ENCODE measurements at places on chromosomes 2 and 18. TPM values are rescaled to one million over a fixed set of nuclear protein-coding genes. Genes with fewer than 3 reads are reported as not detected.

GRCh38 chr2:75003276-75003675, 44.8 kb downstream of the POLE4 start:
- no peak for DNase-seq

DNA sequence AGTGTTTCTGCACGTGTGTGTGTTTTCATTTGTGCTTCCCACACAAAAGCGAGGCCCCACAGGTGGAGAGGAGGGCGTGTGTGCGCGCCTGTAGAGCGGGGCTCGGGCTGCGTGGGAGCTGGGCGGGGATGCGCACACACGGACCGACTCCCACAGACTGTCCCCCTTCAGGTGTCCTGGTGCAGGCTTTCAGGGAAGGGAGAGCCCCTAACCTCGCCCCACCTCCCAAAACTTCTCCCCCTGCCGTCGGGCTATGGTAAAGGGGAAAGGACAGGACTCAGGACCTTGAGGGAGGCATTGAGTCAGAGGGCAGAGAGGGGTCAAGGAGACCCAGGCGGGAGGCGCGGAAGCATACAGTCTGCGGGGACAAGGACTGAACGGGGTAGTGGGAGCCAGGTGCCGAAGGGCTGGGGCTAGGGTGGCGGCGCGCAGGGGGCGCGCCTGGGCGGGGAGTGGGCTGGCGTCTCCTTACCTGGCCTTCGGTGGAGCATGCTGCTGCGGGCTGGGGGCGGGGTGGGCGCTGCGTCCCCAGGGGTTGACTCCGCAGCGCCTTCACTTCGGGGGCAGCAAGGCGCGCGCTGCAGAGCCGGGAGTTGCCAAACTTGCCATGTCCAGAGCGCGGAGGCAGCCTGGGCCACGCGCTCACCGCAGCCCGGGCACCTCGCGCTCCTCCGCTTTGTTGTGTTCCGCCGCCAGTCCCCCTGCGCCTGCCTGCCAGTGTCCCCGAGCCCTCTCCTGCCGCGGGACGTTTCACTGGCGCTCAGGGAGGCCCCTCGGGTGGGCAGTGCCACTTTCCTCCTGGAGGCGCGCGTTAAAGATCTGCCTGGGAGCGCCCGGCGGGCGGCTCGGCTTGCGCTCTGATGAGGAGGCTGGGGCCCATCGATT, 302.0 kb downstream of the NCKAP5 start:
- DNase-seq = no peak

DNA sequence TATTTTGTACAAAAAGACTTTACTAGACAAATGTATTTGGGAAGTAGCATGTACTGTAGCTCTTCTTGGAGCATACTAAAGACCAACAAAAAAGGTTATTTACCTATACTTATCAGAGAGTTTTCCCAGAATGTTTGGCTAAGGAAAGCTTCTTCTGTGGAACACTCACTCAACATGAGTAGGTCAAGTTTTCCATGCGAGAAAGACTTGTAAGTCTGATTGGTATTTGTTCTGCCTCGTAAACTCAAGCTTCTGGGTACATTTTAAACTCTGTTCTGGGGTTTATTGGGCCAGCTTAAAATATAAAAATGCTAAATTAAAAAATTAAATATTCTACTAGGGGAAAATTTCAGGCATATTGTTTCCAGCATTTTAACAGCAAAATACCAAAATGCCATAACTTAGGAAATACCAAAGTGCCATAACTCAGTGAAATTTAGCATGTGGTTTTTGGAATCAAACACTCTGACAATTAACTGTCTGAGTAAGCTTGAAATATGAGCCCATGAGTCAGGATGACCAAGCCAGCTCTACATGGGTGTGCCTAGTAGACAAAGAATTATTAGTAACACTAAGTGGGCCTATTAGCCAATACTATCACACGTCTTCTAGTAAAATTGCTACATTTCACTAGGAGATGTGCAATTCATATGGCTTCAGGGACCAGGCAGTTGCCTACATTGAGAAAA, 47.3 kb upstream of the SERPINE2 start:
- DNase-seq = no peak

GRCh38 chr2:121828281-121828731, 72.9 kb downstream of the TSN start:
- DNase-seq = no peak

DNA sequence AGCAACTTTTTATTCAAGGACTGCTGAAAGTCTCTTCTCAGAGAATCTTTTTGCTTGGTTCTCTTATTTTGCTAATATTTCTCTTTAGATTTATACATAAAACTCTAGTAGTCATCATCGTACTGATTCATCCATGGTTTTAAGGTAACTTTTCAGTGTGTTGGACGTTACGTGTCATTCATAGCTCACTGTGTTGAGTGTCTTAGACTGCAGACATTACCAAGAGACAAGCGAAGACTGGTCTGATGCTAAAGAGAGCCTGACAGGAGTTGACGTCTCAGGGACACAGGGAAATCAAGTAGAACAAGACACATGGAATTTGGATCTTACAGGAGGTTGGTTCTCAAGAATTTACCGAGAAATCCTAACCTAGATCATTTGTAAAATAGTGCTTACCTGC, 25.5 kb downstream of the RBM44 start:
- no peak for DNase-seq

- no peak for DNase-seq
These were observed 947 bp downstream of the ZEB2 start for GRCh38 chr2:144518748-144519596.

ZNF513 gene
- polyA plus RNA-seq = 25.9 TPM

MOCOS gene
- 1.1 TPM for polyA plus RNA-seq

GRCh38 chr2:240891492-240892340, 4.2 kb downstream of the MAB21L4 start:
- no peak for DNase-seq

HOXD10 gene
- 147 TPM for polyA plus RNA-seq

TMEM163 gene
- polyA plus RNA-seq = 1.3 TPM

UBE2E3 gene
- polyA plus RNA-seq = 221 TPM

- DNase-seq = no peak
These were observed 12.2 kb downstream of the MYO3B start for GRCh38 chr2:170190172-170190571.

ABCG5 gene
- polyA plus RNA-seq = 0.47 TPM

POTEI gene
- not detected for polyA plus RNA-seq

DNA sequence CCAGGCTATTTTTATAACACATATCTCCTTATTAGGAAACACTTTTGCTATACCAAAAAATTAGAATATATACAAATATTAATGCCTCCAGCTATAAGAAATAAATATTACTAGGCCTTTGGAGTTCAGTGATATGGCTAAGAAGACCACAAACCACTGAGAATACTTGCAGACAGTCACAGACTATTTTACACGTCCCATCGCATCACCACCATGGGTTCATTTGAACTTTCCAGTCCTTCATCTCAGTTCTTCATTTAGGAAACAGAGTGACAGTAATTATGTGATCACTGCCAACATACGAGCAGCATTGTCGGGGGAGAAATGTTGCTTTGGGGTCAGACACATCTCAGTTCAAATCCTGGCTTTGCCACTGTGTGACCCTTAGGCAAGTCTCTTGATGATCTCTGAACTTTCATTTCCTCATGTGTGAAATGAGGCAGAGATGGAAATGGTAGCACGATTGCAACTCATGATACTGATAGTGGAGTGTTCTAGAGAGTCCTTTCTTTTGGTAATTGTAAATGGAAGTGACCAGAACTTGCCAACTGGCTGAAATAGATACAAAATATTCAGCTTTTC, 138.9 kb upstream of the NRP2 start:
- no peak for DNase-seq
